Activated T-cell treated with anti-CD3 and anti-CD28 coated beads for 4 hours (primary cell): ENCODE measurements at places on chromosomes 6 and 20.

- no peak for DNase-seq
These were observed 162.0 kb downstream of the FAXC start for GRCh38 chr6:99187429-99187828.

- DNase-seq = peak; percentile 61
These were observed 57.9 kb downstream of the TRIM38 start for GRCh38 chr6:26020329-26021000.

- DNase-seq = no peak
These were observed 121.1 kb downstream of the PLEKHG1 start for GRCh38 chr6:150720774-150721233.

GRCh38 chr6:22471132-22471690 is 98.2 kb upstream of the HDGFL1 start:
- DNase-seq = no peak

DNA sequence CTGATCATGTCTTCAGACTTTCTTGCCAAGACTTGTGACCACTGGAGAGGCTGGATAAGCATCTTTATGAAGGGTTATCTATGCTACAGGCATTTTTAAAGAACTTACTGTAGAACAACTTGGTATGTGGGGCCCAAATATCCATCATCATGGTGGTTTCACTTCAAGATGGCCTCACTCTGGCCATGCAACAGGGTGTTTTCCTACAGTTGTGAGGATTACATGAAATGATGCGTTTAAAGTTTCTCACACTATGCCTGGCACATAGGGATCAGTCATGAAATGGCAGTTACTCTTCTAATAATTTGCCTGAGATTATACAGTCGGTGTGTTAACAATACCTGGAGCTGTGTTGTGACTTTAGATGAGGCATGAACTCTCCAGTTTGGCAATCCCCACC is 13.0 kb downstream of the SLC2A10 start:
- DNase-seq = no peak

DNA sequence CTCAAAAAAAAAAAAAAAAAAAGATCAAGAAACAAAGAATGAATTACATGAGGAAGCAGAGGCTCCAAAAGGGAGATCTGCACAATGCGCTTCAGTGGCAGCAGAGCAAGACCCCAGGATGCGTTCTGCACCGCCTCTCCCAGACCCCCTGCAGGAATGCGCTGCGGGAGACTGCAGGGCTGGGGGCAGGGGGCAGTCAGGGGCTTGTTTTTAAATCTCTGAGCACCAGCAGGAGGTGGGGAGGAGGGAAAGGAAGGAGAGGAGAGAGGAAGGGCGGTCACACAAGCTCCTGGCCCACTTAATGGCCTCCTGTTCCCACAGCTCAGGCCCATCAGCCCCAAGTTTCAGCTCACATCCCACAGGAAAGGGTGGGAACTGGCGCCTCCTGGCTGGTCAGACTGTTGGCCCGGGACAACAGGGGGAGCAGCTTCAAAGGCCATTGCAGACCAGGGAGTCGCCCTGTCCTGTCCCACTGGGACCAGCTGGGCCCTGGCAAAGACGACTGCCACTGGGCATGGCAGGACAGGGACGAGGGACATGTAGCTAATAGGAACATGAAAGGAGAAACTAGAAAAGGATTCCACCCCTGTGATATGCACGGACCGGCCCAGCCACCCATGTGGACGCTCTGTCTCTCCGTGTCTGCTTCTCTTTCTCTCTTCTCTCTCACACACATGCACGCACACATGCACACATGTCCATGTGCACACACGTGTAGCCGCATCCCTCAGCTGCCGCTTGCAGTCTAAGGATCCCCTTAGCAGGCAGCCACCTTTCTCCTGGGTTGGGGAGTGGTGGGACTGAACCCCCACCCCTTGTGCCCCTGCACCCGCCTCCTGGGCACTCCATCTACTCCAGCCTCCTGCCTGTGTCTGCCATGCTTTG is 34.7 kb downstream of the TFEB start:
- no peak for DNase-seq

DNA sequence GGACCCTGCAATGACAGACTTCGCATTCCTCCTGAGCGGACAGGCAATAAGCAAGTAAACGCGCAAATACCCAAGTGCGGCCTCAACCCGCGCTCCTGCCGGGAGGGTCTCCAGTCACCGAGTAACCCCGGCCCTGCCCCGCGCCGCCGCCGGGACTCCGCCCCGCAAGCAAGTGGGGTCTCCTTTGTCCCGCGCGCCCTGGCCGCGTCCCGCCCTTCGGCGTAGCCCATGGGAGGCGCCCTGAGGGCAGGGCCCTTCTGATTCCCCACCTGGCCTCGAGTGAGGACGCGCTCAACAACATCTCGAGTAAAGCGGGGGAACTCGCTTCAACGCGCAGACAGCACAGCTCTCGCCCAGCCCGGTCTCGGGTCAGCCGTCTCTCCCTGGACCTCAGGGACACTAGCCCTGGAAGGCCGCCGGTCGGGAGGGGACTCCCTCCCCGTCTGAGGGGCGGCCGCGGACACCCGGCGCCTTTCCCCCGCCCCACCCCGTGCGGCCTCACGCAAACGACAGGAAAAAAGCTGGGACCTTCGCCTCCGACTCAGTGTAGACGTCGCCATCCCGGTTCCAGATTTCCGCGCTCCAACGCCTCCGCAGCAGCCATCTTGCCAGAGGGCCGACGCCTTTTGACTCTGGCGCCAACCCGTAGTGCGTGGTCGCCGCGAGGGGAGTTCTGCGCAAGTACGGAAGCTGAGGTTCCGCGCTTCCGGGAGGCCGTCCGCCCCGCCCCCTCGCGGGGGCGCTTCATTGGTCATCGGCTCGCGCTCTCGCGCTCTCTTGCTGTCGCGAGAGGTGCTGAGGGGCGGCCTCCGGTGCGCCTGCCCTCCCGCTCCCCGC is 461 bp upstream of the GID8 start:
- peak; percentile 96 for DNase-seq

GRCh38 chr6:19865178-19865577 is 28.0 kb downstream of the ID4 start:
- no peak for DNase-seq

- no peak for DNase-seq
These were observed 125.3 kb downstream of the ATXN1 start for GRCh38 chr6:16635810-16636602.

DNA sequence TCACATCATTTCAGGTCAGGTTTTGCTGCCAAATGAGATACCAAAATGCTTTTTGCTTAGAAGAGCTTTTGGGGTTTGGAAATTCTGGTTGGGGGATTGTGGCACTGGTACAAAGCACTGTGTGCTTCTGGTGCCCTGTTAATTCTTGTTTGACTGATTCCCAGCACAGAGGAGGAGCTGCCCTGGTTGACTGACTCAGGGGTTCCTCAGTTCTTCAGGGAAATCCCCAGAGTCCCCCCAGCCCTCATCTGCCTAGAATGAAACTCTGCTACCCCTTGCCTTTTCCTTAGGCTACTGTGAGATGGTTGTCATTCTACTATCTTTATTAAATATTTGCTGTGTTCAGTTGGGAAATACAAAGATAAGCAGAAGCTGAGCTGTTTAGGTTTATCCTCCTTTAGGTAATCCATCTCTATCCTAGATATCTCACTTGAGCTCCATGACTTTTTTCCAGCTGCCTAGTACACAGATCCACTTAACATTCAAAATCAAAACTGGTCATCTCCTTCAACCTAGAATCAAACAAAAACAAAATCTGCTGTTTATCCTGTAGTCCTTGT is 24.9 kb upstream of the TSPYL1 start:
- no peak for DNase-seq

GRCh38 chr6:16677458-16677857 is 83.8 kb downstream of the ATXN1 start:
- DNase-seq = no peak

- DNase-seq = no peak
These were observed at the start of gene ZNF512B for GRCh38 chr20:63969838-63970713. Gene ZNF512B (minus strand): TSS chr20:63969930. CDS start chr20:63967950, 1,980 bp downstream.

DNA sequence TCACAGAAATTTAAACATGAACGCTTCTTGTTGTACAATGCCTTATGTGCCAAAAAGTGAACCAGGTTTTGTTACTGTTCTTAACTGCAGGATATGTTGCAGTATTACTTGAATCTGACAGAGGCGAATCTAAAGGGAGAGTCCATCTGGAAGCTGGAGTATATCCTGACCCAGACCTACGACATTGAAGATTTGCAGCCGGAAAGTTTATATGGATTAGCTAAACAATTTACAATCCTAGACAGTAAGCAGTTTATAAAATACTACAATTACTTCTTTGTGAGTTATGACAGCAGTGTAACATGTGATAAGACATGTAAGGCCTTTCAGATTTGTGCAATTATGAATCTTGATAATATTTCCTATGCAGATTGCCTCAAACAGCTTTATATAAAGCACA is 19.9 kb downstream of the SMPDL3A start:
- no peak for DNase-seq

DNA sequence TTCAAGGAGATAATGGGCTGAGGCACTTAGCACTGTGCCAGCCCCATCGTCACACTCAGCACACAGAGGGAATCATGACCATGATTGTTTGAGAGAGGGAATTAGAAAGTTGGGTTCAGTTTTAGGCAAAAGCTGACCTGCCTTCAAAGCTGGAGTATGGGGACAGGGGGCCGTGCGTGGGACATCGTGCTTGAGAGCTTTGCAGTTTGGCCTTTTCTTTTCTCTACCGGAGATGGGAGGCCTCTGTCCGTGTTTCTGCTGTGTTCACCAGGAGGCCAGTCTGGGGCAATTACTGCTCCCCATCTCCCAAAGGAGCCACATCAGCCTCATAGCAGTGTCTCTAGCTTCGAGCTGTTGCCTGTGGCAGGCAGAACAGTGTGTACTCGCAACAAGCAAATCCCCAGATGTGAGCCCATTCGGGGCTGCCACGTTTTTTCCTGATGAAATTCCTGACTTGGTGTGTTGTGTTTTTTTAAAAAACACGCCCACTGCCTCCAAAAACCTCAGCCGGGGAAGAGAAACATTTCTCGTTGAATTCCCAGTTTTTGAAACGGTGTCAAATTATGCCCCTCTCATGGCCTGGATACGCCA is 20.2 kb downstream of the EYA2 start:
- DNase-seq = no peak
